GM20000 (cell line): ENCODE measurements at places on chromosomes 6 and 20.

DNA sequence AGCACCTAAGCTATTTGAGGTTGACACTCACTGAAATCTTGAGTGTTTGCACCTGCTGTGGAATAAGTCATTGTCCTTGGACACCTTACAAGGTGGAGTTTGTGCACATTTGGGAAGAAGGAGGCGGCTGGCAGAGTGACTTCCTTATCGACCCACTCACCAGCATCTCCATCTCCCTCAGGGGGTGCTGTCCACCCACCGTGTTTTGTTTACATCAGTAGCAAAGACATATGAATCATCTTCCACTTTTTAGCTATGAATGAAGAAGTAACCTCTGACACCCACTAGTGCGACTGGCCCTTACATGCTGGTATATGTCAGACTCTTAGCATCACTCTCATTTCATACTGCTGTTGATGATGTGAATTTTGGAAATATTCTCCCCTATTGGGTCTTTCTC lies 119.5 kb upstream of the SGK1 start:
- DNase-seq: peak; percentile 40

GRCh38 chr6:90146921-90147649 lies 149.6 kb downstream of the BACH2 start:
- no peak for DNase-seq

DNA sequence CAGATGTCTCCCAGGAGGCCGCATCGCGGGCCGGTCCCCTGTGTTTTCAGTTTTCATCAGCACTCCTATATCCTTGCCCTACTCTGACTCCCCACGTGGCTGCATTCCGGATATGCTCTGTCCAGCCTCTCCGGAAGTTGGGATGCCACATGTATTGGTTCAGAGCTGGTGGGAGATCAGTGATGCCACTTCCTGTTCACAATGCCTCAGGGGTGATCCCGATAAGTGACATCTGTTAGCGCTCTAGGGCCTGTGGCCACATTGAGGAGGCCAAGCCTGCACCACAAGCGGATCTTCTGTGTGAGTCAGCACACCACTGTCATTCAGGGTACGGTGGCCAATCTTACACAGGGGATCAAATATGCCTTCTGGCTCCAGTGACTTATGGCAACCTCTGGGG lies 57.8 kb downstream of the PPP1R3G start:
- no peak for DNase-seq

DNA sequence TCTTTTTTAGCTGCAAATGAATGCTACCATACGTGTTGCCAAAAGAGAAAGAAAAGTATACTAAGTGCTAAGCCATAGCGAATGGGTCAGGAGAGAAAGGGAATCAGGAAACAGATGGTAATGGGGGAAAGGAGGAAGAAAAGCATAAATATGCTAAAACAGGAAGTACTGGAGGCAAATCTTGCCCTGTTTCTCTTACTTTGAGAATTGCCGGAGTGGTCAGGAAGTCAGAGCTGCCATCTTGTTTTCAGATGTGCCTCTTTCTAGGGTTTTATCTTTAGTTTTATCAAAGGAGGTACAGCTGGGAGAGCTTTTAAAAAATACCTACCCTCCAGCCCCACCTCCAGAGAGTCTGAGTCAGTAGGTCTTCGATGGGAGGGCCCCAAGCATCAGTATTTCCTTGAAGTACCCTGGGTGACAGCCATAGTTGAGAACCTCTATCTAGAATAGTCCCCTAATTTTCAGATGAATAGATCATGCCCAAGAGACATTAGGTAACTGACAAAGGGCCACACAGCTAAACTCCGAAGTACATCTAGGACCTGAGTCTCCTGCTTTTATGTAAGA lies 193.3 kb downstream of the CLIC5 start:
- DNase-seq: no peak

DNA sequence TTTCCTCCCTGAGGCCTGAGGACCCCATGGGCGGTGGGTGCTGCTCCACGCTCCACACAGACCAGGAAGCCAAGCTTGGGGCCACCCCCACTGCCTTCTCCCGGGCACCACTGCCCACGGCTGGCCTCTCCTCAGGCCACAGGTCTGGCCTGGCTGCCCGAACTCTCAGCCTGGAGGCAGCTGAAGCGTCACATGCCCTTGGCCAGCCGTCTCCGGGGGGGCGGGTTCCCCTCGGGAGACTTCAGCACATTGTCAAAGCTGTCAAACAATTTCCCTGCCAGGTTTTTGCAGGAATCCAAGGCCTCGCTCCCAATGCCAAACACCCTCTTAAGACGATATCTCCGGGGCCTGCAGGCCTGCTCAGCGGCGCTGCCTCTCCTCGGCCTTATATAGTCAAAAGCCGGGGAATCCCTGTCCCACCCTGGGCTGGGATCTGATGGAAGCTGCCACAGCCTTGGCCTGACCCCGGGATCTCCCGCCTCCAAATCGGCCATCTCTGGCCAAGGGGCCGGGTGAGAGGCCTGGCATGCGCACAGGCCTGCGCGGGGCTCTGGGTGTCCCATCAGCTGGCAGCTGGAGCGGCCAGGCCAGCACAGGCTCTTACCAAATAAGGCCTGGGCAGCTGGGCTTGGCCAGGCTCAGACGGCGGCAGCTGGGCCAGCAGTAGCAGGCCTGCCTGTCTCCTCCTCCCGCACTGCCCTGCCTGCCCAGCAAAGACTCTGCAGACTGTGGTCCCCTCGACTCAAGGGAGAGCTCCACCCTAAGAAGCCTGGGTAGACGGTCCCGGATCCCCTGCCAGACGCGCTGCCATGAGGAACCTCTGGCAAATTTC lies 49.7 kb downstream of the RBM38 start:
- DNase-seq: no peak

GRCh38 chr6:37308069-37308815 lies 45.5 kb upstream of the RNF8 start:
- no peak for DNase-seq

DNA sequence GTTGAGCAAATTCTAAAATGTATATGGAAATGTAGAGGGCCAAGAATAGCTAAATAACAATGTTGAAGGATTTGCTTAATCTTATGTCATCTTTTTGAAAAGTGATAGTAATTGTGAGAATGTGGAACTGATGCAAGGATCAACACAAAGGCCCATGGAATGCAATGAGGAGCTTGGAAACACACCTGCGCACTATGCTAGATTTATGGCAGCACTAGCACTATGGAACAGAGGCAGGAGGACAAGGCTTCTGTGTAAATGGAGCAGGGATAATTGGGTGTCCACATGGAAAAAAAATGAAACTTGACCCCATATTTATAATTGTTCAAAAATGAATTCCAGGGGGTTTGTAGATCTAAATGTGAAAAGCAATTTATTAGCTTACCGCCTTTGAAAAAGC lies 298.3 kb downstream of the FARS2 start:
- DNase-seq: no peak

DNA sequence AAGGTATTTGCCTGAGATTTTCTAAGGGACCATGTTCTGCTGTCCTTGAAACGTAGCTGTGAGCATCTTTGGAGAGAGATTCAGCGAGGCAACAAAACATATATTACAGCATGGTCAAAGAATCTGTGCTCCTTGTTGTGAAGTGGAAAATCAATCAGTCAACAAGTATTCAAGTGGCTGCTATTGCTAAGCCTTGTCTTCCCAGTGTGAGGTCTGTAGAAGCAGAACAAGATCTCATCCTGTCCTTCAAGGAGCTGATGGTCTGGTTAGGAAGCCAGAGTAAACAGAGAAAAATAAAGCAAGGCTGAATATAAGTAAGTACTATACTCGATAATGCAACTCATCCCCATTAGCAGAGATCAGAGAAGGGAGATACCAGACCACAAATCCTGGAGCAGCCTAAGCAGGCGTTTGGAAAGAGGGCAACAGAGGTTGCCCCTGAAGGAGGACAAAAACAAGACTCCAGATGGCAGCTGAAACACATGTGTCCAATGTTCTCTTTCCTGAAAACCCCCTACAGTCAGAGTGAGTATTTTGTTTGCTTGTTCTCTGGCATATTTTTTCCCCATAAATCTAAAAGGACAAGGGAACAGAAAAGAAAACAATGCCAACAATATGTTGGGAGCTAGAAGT lies 392.0 kb downstream of the SYNE1 start:
- no peak for DNase-seq

- DNase-seq: no peak
These were observed 139.8 kb downstream of the SOX4 start for GRCh38 chr6:21733311-21733710.

- no peak for DNase-seq
These were observed 86.4 kb downstream of the FKBP5 start for GRCh38 chr6:35602133-35602946.

GRCh38 chr20:40634891-40635290 lies 54.1 kb downstream of the MAFB start:
- DNase-seq: no peak

DNA sequence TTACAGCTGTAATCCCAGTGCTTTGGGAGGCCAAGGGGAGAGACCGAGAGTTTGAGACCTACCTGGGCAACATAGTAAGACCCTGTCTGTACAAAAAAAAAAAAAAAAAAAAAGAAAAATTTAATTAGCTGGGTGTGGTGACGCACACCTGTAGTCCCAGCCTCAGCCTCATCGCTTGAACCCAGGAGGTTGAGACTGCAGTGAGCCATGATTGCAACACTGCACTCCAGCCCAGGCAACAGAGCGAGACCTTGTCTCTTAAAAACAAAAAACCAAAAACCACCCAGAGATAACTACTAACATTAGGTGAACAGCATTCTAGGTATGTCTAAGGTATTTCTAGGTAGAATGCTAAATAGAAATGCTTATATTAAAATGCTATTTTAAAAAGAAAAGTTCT lies 21.0 kb upstream of the PI16 start:
- DNase-seq: no peak

GRCh38 chr6:108071736-108072276 lies 2.7 kb downstream of the OSTM1 start:
- no peak for DNase-seq

- no peak for DNase-seq
These were observed 17.0 kb downstream of the GSS start for GRCh38 chr20:34938466-34939163.

- no peak for DNase-seq
These were observed 9.1 kb upstream of the REPS1 start for GRCh38 chr6:138997136-138997535.

DNA sequence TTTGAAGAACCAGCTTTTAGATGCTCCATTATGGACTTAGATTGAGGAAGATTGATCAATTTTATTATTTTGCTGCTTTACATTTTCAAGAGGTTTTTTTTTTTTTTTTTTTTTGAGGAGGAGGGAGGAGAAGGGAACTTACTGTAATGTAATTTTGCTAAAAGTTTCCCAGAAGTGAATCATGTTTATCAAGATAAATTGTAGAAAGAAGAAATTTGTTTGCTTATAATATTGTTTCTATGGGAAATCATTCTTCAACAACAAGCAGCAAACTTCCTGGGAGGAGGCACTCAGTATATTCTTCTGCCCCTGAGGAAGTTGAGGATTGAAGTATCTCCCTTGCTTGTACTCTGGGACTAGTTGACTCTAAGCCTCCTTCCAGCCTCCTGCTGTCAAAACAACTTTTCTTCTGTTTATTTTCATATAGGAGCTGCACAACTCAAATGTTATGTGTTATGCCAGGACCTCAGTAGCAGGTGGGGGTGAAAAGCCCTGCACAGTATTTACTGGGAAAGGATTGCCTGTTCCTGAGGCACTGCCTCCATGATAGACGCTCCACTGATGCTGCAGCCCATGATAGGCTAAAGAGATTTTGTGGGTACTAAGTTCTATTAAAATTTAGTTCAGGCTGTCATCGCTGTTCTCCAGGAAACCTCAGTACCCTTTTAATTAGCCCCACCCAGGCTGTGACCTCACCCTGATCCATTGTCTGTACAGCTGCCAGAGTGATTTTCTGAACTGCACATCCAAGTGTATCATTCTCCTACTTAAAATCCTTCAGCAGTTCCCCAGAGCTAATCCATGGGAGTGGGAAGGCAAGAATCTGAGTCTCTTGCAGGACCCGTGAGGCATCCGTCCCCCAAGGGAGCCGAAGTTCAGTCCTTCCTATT lies 51.9 kb downstream of the CARMIL1 start:
- no peak for DNase-seq
